ENCODE measurements at places on chromosomes 6 and 20.

DNA sequence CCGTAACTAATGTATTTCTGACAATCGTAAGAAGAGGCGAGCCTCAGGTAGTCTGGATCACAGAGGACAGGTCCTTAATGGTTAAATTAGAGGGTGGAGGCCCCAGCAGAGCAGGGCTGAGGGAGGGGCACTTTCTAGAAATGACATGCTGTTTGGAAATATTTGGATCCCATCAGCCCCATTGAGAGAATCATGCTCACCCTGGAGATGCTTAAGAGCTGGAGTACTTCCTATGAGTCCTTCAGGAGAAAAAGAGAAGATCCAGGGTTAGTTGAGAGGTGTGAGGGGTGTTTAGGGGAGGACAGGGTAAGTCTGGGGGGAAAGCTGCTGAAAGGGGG is 123.0 kb downstream of the TCP11 start:
- DNase-seq: no peak

DNA sequence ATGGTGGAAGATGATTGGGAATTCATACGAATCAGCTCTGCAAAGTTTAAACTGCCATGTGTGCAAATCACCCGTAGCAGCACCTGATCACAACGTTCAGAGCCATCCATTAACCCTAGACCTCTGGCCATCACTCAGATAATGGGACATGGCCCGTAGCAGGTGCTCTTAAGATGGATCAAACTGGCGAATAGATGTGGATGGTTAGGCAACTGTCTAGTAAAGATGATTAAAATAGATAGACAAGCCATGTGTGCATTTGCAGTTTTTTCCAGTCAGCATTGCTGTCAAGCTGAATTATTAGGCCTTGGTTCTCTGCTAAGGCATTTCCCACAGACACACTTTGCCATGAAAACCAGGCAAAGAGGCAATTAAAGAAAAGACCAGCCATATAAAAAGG is 40.6 kb upstream of the PHACTR1 start:
- no peak for DNase-seq

- DNase-seq: no peak
These were observed 99.7 kb downstream of the ZMYND8 start for GRCh38 chr20:47256668-47257236.

GRCh38 chr6:49892280-49892679 is 25.9 kb upstream of the CRISP1 start:
- DNase-seq: peak; percentile 2

- DNase-seq: peak; percentile 35
These were observed 188.2 kb downstream of the SIM1 start for GRCh38 chr6:100276311-100277057.

GRCh38 chr6:48116699-48117645 is 6.0 kb upstream of the PTCHD4 start:
- DNase-seq: no peak

- peak; percentile 66 for DNase-seq
These were observed 3.3 kb upstream of the ASXL1 start for GRCh38 chr20:32354592-32355416.

DNA sequence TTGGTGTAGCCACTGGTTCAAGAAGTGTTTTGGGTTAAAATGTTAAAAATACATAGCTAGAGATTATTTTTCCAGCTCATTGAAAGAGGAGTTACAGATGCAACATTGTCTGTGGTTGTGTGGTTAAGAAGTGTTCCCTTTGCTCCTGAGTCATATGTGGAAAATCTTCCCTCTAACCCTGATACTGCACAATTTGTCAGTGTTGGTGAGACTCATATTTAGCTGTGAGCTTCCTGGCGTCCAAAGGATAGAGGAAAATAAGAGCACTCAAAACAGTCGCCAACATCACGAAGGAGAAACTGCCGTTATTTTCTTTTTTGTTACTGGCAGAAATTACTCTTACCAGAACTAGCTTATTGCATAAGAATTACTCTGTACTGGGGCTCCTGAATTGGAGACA is 250.4 kb downstream of the CDH4 start:
- DNase-seq: peak; percentile 22

DNA sequence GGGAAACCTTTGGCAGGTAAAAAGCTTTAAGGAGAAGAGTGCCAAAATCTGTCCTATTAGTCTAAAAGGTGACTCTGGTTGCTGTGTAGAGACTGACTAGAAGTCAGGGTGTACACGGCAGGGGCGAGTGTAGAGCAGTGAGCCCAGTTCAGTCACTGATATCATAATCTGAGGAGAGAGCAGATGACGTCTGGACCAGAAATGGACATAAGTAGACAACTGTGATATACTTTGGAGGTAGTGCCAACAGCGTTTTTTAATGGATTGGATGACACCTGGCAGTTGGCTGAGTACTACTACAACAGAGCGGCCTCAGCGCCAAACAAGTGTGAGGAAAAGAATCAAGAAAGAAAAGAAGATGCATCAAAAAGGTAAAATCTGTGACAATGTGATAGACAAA is 76.0 kb downstream of the MAP7 start:
- no peak for DNase-seq

GRCh38 chr6:118918329-118918725 is 16.6 kb downstream of the MCM9 start:
- DNase-seq: no peak

- no peak for DNase-seq
These were observed 116.3 kb downstream of the KHDC1L start for GRCh38 chr6:73108949-73109348.

- DNase-seq: peak; percentile 4
These were observed 2.8 kb downstream of the ADNP start for GRCh38 chr20:50928469-50928868.

GRCh38 chr6:20334334-20334733 is 67.3 kb upstream of the E2F3 start:
- no peak for DNase-seq

DNA sequence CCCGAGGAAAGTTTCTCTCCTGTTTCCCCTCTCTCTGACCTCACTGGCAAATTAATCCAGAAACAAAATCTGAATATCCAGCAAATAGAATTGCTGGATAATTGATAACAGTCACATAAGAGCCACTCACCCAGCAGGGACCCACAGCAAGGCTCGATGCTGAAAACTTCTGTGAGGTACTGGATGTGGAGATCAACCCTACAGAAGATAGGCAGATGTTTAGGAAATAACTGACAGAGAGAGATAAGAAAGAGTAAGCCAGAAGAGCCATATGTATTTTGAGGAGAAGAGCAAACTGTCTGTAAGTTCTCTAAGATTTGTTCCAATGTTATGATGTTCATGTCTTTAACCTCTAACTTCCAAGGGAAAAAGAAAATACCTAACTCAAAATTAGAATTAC is 59.7 kb downstream of the PKHD1 start:
- DNase-seq: no peak

DNA sequence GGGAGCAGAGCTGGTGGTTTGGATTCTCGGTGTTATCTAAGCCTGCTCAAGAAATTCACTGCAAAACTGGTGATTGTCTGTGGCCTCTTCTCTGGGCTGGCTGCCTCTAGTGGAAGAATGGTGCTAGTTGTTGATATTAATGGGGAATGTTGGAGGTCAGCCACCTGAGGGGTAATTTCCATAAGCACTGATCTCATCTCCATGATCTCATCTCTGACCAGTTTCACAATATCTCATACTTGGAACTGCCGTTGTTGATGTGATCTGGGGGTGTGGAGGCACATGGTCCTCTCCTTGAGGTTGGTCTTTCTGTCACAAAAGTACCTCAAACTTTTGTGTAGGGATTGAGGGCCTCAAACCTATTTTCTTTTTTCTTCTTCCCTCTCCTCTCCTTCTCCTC is 102.6 kb downstream of the CD109 start:
- DNase-seq: peak; percentile 86

DNA sequence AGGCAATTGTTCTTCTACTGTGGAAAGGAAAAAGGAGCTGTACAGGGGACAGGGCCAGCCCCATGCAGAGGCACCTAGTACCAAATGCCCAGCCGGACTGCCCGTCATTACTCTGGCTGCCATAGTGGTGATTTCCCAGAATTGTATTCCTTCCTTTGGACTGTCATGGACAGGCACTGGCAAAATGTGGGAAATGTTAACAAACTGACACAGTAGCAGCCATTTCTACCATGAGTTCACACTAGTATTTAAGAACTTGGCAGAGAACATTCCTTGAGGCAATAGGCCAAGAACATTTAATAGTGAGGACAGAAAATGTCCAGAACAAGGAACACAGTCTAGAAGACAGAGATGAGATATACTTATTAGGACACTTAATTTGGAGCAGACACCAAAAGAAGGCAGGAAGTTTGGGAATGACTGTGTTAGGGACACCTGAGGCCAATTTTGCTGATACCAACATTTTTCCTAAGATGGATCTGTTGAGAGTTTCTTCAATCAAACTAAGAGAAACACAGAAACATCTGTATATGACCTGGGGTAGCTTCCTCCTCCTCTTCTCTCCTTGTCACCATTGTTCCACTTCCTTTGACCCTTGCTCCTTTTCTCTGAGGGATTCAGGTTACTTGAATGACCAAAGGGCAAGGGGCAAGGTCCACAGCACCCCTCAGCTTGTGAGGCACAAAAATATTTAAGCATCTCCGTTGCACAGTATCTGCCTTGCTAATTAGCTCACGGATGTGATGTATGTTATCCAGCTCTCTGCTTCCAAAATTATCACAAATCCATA is 14.9 kb downstream of the ADTRP start:
- DNase-seq: no peak

- DNase-seq: no peak
These were observed 445.0 kb downstream of the CDH26 start for GRCh38 chr20:60403105-60403741.

GRCh38 chr6:134115715-134116074 is 63.3 kb upstream of the SLC2A12 start:
- DNase-seq: no peak

DNA sequence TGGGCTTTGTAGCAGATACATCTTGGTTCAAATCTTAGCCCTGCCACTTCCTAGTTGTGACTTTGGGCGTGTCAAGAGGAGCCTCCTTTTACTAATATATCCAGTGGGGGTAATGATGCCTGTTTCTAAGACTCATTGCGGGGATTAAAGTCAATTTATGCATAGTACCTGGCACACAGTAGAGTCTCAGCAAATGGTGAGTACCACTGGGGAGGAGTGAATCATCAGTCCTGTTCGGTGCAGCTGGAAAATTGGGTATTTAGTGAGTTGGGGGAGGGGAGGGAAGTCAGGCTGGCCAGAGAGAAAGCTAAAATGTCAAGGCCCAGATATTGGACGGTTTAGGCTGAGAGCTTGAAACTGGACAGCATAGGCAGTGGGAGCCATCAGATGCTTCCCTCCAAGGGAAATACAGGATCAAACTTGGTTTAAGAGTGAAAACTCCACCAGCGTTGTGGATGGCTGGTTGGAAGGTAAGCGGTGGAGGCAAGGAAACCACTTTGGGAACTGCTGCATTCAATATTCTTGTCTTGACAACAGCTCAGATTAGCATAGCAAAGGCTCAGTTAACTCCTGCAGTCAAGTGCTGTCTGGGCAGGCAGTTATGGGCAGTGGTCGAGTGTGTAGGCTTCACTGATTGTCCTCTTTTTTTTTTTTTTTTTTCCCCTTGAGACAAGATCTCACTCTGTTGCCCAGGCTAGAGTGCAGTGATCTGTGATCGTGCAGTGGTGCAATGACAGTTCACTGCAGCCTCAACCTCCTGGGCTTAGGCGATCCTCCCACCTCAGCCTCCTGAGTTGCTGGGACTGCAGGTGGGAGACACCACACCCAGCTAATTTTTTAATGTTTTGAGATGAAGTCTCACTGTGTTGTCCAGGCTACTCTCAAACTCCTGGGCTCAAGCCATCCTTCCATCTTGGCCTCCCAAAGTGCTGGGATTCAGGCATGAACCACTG is 12.9 kb downstream of the PPP1R16B start:
- DNase-seq: no peak

- DNase-seq: no peak
These were observed 704.3 kb downstream of the TFAP2A start for GRCh38 chr6:9710574-9710973.

DNA sequence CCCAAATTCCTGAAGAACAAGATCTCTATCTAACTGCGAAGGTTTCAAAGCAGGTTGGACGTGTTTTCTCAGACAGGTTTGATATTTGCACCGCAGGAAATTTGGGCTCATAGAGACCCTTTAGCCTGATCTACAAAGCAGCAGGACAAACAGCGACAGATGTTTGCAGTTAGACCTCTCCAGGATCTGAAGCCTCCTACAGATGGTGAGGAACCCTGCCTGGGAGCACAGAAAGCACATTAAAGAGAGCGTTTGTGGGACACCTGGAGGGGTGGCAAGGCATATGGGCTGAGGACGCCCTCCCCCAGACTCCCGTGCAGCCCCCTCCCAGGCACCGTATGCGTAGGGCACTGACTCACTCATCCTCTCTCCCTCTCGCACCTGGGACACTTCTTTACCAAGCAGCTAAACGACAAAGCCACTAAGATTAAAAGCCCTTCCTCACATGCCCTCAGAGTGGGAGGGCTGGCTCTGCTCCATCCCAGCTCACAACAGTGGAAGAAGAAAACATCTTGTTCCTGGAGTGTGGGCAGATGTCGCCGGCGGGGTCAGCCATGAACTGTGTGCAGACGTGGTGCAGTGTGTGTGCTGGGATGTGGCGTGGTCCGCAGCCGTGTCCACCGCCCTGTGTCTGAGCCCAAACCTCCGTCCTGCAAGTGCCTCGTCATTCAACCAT is 249.7 kb upstream of the AFDN start:
- no peak for DNase-seq

DNA sequence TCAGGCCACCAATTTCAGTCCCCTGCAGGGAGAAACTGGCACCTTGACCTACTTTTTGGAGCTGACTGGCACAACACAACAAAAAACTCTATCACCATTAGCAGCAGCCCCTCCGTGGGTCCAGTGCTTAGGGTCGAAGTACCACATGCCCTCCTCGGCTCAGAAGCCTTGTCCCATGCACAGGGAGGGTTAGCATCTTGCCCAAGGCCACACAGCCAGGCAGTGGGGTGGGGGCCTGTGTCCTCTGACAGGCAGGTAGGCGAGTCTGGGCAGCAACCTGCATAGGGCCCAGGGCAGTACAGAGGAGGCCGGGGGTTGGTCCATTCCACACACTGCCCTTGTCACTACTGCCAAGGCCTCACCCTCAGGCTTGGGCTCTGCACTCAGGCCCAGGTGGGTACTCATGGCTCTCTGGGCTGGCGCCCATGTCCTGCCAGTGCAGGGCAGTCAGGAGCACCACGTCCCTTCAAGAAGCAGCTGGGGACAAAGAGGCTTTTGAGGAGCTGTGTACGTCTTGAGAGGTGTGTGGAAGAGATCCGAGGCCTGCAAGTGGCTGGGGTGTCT is 53.6 kb downstream of the PYGB start:
- DNase-seq: no peak

GRCh38 chr20:51525241-51526105 is 17.0 kb downstream of the NFATC2 start:
- no peak for DNase-seq

GRCh38 chr6:107330168-107330567 is 129.2 kb downstream of the PDSS2 start:
- DNase-seq: peak; percentile 12

- DNase-seq: peak; percentile 89
These were observed 120.8 kb downstream of the OR2B2 start for GRCh38 chr6:27791182-27791943.

DNA sequence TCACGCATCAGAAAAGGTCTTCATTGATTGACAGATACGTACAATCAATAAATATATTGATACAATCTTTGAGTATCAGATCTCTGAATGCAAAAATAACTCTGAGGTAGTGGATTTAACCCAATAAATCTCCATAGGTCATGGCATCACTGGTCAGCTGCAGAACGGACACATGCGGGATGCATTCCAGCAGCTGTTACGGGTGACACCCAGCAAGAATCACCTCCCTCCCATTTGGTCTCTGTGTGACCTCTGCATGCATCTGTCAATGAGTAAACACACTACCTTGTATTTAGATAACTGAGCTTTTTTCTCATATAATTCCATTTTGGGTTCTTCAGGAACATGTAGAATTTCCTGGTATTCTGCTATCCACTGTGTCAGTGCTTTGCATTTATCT is 285.4 kb downstream of the SYNE1 start:
- DNase-seq: no peak

All from kidney tubule cell (primary cell).